Dermis blood vessel endothelial cell (primary cell): ENCODE measurements at places on chromosomes 7 and 10. TPM values are rescaled to one million over a fixed set of nuclear protein-coding genes. Genes with fewer than 3 reads are reported as not detected.
A peak's percentile ranks its signal among the peaks of the same experiment; 100 is the strongest.

- DNase-seq: no peak
Observed at GRCh38 chr7:82723411-82723810, 279.8 kb upstream of the CACNA2D1 start.

SFRP5 gene
- not detected in 2 replicates for total RNA-seq

GNG11 gene
- 404 and 652 TPM in 2 replicates for total RNA-seq

DNA sequence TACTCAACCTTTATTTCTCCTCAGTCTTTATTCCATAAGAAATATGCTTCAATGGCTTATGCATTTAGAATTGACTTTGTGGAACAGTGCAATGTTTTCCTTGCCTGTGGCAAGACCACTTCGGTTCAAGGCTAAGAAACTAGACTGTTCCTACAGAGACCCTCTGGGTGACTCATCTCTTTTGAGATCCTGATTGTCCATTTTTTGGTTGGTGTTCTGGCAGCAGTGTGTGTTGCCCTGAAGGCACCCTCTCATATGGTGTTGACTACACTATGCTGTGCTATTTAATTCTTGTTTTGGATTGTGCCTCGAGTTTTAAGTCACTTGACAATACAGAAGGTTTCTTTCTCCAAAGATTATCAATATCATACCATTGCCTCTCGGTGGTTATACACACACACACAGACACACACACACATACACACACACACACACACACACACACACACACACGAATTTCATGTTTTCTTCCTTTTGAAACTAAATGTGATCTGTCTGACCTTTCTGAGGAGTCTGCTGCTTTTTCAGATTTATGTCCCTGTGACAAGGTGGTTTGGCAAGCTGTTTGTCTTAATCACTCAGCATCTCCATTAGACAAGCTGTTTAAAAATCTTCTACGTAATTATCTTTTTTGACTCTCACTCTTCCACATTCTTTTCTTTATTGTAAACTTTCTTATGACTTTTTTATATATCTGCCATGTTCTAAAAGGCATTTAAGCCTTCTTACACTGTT, 187.2 kb downstream of the VTI1A start:
- DNase-seq: peak; percentile 18

GRCh38 chr7:39465055-39465929, 100.9 kb upstream of the YAE1 start:
- peak; percentile 68 for DNase-seq

DNA sequence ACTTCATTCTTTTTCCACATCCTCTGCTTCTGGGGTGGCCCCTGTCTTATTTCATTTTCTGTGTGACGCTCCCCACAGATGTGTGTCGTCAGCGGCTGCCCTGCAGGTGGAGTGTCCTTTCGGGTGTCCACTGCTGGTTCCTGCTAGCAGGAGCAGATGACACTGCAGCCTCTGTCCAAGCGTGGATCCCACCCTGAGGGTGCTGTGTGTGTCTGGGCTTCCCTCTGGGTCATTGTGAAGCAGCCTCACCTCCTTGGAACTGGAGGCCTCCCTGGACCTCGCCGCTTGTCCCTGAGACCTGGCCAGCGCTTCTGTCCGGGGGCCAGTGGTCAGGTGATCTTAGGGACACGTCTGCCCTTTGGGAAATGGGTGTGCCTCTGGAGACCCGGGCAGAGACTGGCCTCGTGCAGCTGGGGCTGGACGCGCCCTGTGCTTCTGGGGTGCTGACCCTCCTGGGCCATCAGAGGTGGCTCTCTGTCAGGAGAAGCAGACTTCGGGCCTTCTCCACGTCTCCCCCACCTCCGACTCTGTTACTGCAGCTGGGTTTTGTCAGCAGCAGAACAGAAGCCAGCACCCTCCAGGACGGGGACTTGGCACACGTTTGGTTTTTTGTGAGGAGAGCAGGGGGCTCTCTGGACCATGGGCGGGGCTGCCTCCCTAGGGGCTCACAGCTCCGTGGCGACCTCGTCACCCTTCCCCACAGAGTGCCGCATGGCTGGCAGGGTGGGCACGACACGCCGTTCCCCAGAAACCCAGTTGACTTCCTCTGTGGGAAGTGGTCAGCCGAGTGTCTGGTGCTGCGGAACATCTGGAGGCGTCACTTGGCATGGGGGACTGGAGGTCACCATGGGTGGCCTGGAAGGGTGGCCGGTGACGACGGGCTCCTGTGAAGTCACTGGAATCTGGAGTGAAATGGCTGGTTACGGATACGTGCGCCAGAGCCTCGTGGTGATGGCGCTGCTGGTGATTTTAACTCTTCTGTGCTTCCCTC, 48.4 kb downstream of the INPP5A start:
- DNase-seq: no peak

DNA sequence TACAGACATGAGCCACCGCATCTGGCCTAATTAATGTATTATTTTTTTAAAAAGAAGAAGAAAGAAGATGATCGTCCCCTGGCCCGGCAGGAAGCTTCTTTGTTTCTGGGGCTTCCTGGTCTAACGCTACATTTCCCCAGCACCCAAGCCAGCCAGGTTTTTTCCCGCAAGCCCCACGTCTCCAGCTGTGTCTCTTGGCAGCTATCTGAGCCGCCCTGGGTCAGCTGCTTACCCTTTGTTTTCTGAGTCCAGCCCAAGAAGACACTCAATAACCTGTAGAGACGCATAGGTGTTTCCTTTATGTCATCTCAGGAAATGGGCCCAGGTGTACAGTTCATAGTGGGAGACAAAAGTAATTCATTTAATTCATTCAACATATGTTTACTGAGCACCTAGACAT, 110.2 kb downstream of the MTPAP start:
- peak; percentile 73 for DNase-seq

- DNase-seq: no peak
Observed at GRCh38 chr10:132354356-132355094, 22.5 kb downstream of the LRRC27 start.

DNA sequence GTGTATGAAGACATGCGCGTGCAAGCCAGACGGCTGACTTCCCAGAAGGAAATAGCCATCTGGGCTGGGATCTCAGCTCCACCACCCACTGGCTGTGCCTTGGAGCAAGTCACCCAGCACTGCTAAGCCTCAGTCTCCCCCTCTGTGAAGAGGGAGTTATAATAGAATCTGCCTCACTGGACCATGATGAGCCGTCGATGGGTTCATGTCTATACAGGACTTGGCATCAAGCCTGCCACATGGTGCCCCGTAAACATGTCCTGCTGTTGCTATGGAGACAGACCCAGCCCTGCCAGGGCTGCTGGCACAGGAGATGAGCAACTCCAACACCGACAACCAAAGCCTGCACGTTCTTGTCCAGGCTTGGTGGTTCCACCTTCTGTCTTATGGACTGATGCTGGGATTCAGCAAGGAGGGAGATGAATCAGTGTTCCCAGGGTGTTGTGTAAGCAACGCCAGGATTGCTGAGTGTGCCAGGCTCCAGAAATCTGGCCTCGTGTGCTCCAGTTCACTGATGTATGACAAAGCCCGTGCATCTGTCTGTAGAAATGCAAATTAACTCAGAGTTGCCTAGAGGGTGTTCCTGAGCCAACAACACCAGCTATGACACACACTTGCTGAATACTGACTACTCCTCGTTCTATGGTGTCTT, 5.6 kb downstream of the GPR15LG start:
- no peak for DNase-seq

DNA sequence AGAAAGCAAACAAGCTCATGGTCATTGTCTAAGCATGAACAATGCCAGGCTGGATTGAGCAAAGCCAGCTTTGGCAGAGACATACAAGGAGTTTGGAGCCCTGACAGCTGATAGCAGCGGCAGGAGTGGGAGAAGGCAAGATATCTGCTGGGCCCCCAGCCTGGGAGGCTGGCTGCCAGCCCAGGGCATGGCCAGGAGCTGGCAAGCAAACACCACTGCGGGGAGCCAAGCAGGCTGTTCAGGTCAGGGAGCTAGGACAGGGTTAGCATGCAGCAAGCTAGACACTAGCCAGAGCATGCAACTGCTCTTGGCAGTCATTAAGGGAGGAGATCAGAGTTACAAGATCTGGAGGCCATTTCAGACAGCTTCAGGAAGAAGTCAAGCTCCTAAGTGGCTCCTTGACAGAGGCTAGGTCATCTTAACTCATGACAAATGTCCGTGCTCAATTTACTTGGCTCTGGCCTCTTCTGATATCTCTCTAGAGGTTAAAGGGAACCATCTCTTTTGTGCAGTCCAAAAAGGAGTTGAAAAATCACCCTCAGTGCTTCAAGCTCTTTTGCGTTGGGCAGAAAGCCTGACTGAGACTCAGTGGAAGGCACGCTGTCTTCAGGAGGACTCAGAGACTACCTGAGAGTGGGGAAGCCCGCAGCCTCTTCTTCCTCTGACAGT, 436.8 kb upstream of the C7orf33 start:
- DNase-seq: no peak

DNA sequence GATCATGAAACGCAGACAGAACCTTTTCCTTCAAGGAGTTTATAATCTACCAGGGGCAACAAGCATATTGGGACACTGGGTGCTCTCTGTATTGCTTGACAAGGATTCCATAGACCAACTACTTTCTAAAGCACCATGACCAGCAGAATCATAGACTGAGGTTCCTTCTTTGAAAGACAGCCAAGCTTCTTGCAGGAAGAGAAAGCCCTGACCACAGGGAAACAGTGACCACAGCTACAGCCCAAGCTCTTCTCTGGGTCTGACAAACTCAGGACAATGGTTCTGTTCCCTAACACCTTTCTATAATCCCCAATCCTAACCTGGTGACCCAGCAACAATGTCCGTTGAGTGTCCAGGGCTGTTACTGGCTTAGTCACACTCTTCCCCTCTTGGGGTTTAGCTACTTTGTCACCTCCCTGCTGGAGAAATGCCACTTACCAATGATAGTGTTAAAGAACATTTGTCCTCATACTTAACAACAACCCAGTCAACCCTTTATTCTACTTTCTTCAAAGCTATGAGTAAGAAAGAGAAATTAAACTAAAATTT, 155.7 kb downstream of the JAZF1 start:
- no peak for DNase-seq

DNA sequence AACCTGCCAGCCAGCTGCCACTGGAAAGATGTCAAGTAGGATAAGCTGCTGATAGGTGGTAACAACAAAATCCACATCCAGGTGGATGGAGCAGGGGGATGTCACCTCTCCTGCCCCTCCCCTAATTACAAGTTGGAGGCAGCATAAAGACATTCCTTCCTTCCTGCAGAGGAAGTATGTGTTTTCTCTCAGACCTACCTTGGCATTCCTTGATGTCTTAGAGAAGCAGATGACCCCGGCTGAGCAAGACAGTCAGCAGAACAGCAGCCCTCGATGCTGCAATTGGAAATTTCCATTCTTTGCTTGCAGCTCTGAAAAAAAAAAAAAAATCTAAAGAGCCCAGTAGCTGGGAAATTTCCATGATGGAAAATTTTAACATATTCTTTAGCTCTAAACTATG, 137.5 kb upstream of the MKLN1 start:
- DNase-seq: no peak

DNA sequence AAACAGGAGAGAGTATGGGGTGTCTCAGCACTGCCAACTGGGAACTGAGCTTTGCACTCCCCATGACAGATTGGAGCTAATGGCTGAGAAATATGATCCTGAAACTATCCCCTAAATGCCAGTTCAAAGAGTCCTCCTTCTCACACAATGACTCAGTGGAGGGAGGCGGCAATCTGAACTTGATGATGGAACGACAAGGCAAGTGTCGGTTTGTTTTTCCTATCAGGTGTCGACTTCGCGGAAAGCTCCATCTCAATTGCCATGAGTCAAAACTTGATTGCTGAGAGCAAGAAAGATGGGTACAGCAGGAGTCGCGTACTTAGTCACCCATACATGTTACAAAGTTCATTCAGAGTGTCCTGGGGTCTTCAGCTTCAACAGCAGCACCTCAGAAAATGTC, 52.5 kb downstream of the NPY start:
- DNase-seq: no peak

GRCh38 chr7:57868771-57869483, 418.9 kb downstream of the ZNF716 start:
- DNase-seq: no peak

DNA sequence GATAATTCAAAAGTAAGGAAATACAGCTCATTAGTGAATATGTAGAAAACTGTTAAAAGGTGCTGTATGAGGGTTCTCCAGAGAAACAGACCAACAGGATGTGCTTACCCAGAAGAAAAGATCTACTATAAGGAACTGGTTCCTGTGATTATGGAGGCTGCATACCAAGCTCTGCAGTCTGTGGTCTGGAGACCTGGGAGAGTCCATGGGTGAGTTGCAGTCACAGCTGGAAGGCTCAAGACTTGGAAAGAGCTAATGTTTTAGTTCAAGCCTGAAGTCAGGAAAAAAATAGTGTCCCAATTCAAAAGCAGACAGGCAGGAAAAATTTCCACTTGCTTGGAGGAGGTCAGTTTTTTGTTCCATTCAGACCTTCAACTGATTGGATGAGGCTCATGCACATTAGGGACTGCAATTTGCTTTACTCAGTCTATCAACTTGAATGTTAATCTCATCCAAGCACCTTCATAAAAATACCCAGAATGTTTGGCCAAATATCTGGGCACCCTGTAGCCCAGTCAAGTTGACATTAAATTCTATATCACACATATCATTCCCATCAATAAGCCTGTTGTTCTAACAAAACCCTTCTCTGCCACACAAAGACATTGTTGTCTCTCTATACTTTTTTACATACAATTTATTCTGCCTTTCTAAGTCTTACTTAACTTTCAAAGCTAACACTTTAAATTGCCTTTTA, 197.9 kb upstream of the KLF6 start:
- DNase-seq: no peak

TMEM229A gene
- total RNA-seq: not detected in 2 replicates

GRCh38 chr10:71323407-71323806, 4.3 kb downstream of the SLC29A3 start:
- peak; percentile 53 for DNase-seq

GRCh38 chr7:94634502-94634901, 21.4 kb downstream of the SGCE start:
- no peak for DNase-seq

DNA sequence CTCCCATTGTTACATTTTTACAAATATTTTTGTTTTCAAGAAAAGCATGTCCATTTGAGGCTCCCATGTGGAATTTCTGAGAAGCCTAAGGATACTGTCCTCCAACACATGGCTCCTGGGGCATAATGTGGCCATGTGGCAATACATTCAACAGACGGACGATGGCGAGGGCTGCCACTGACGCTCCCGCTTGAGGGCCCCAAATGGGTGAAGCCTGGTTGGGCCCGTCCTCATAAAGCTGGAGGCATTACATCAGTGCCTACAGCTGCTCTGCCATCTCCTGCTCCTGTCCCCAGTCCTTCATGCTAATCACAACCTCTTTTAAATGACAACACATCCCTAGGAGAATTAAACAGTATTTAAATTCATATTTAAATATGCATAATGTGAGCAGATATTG, 246.8 kb downstream of the TNS3 start:
- DNase-seq: no peak

CYP3A5 gene
- total RNA-seq: not detected in 2 replicates

NRAP gene
- not detected in 2 replicates for total RNA-seq

- DNase-seq: no peak
Observed at GRCh38 chr7:55587687-55588378, 15.5 kb upstream of the VOPP1 start.
